ENCODE measurements at places on chromosomes 7 and 10.
A peak's percentile ranks its signal among the peaks of the same experiment; 100 is the strongest.

DNA sequence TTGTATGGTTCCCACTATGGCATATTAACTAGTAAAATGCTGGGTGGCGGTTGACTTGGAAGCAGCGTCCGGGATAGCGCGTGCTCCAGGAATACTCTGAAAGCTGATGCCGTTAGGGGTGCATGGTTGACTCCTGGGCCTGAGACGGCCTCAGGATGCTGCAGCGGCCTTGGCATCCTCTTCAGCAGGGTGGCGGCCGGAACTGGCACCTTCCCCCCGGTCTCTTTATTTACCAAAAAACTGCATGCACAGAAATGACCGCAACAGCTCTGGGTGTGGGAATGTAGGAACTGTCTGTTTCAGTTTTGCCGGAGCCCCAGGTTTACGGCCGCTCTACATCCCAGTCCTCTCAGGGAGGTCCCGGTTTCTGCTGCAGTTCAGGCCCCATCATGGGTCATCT lies 28.8 kb downstream of the PFKP start:
- peak overlapping the region; percentile 73 for H3K4me3 ChIP-seq
- no peaks in the 10 kb centered on the region for H3K27me3 ChIP-seq
- peak overlapping the region; percentile 99 for H3K27ac ChIP-seq
- no peak for DNase-seq

GRCh38 chr10:88927416-88927690 lies 25.2 kb downstream of the ACTA2 start:
- H3K27me3 ChIP-seq: no peaks in the 10 kb centered on the region
- DNase-seq: no peak
- H3K4me1 ChIP-seq: peaks cover 60% of the 10 kb centered on the region
- peaks cover 44% of the 10 kb centered on the region for H3K36me3 ChIP-seq

GRCh38 chr10:75546004-75546403 lies 114.6 kb downstream of the LRMDA start:
- H3K27ac ChIP-seq: no peak overlapping the region
- no peak for DNase-seq
- H3K36me3 ChIP-seq: no peaks in the 10 kb centered on the region
- H3K27me3 ChIP-seq: peaks cover 8% of the 10 kb centered on the region
- no peak overlapping the region for H3K4me3 ChIP-seq

DNA sequence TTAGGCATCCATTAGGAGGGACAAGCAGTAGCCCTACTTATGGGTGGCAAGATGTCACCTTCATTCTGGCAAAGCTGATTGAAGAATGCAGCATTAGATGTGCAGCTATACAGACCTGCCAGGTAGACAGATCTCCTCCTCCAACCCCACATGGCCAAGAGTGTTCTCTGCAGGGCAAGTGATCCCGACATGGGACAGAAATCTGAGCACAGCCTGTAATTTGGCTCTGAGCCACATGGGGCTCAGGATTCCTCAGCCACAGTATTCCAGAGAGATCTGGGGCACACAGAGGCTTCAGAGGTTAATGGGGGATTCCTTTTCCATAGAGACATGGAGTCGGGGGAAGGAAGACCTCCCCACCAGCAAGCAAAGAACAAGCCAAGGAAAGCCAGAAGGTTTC lies 58.7 kb upstream of the GDF10 start:
- H3K27ac ChIP-seq: no peak overlapping the region
- no peaks in the 10 kb centered on the region for H3K36me3 ChIP-seq
- H3K4me1 ChIP-seq: no peaks in the 10 kb centered on the region
- no peak overlapping the region for H3K4me3 ChIP-seq
- H3K27me3 ChIP-seq: peaks cover 36% of the 10 kb centered on the region

DNA sequence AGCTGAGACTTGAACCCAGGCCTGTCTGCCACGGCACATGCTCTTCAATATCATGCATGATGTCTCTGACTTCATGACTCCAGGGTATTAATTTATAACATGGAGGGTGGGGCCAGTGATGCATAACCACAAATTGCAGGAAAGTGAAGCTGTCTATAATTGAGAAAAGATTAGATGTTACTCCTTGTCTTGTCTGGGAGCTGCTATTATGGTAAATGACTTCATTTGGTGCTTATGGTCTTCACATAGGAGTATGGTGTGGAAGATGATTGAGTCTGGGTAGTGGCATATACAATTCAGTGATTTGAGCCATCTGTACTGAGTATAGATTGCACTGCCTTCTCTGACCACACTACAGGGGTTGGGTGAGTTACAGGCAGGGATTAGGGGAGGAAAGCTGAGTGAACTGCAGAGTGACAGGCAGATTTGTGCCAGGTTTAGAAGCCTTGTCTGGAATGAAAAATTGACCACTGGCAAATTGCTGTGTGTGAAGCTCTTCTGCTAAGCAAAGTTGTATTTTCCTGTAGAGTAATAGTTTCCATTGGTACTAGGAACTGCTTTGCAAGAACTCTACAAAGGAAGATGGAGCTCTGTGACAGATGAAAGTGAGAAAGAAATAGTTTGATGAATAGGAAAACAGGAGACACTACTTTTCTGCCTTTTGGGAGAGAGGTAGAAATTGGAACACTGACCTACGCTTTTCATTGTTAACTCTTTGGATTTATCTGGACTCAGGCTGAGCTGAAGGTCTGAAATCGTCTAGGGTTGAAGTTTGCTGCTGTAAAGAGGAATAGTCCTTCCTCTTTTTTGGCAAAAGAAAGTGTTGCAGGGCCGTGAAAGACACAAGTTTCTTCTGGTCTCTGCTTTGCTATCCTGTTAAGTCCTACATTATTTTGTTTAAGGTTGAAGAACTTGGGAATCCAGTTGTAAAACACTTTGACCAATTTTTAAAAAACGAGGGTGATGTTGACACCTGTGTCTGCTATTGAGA lies 2.7 kb downstream of the SND1 start:
- peaks cover 3% of the 10 kb centered on the region for H3K27me3 ChIP-seq
- peaks cover 57% of the 10 kb centered on the region for H3K4me1 ChIP-seq
- peak overlapping the region; percentile 52 for H3K27ac ChIP-seq
- peaks cover 25% of the 10 kb centered on the region for H3K36me3 ChIP-seq

DNA sequence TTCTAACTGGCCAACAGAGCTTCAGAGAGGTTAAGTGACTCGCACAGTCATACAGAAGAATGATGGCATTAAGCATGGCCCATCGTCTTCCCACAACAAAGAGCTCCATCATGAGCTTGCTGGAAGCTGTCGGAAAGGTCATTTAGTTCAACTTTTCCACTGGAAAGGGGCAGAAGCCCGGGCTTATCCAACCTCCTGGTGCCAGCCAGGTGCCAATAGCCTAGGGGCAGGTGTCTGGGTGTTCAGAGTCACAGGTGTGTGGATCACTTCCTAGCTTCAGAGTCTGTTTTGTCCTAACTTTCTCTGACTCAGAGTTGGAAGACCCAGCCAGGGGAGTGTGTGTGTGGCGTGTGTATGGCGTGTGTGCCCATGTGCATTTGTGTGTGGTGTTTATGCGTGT lies 1.3 kb upstream of the TRPV6 start:
- peaks cover 16% of the 10 kb centered on the region for H3K27me3 ChIP-seq
- H3K36me3 ChIP-seq: peaks cover 6% of the 10 kb centered on the region
- H3K4me3 ChIP-seq: no peak overlapping the region
- DNase-seq: no peak
- no peaks in the 10 kb centered on the region for H3K4me1 ChIP-seq

DNA sequence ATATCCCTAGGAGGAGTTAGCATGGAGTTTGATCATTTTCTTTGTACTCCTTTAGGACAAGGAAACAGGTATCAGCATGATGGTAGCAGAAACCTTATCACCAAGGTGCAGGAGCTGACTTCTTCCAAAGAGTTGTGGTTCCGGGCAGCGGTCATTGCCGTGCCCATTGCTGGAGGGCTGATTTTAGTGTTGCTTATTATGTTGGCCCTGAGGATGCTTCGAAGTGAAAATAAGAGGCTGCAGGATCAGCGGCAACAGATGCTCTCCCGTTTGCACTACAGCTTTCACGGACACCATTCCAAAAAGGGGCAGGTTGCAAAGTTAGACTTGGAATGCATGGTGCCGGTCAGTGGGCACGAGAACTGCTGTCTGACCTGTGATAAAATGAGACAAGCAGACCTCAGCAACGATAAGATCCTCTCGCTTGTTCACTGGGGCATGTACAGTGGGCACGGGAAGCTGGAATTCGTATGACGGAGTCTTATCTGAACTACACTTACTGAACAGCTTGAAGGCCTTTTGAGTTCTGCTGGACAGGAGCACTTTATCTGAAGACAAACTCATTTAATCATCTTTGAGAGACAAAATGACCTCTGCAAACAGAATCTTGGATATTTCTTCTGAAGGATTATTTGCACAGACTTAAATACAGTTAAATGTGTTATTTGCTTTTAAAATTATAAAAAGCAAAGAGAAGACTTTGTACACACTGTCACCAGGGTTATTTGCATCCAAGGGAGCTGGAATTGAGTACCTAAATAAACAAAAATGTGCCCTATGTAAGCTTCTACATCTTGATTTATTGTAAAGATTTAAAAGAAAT lies 4.8 kb downstream of the BAMBI start:
- H3K4me3 ChIP-seq: no peak overlapping the region
- DNase-seq: no peak
- no peak overlapping the region for H3K27ac ChIP-seq
- H3K4me1 ChIP-seq: peaks cover 8% of the 10 kb centered on the region

All from HFFc6 (cell line).